ENCODE measurements at places on chromosomes 6 and 20.
A peak's percentile ranks its signal among the peaks of the same experiment; 100 is the strongest.

GRCh38 chr6:90739339-90739738 is 152.5 kb upstream of the MAP3K7 start:
- H3K4me1 ChIP-seq = no peaks in the 10 kb centered on the region
- H3K27me3 ChIP-seq = no peaks in the 10 kb centered on the region
- no peak overlapping the region for H3K4me3 ChIP-seq
- H3K27ac ChIP-seq = no peak overlapping the region
- H3K36me3 ChIP-seq = no peaks in the 10 kb centered on the region

- no peak overlapping the region for H3K4me3 ChIP-seq
- no peak for DNase-seq
- H3K4me1 ChIP-seq = no peaks in the 10 kb centered on the region
Measured at GRCh38 chr6:20830576-20830975, 296.3 kb downstream of the CDKAL1 start.

DNA sequence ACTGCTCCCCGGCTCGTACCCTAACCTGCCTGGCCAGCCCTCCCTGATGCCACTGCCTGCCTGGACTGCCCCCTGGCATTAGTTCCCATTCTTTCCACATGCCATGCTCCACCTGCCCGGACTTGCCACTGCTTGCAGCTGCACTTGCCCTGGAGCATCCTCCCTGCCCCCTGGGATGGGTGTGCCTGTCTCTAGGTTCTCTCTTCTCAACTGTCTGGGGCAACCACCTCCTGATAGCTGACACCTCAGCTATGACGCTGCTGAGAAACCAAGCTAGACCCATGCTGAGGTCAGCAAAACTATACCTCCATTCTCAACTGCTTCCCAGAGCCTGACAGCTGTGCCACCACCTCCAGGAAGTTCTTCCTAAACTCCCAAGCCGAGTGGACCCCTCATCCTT is 72.1 kb downstream of the PERP start:
- H3K27me3 ChIP-seq = no peaks in the 10 kb centered on the region
- peaks cover 11% of the 10 kb centered on the region for H3K4me1 ChIP-seq
- no peak overlapping the region for H3K27ac ChIP-seq

DNA sequence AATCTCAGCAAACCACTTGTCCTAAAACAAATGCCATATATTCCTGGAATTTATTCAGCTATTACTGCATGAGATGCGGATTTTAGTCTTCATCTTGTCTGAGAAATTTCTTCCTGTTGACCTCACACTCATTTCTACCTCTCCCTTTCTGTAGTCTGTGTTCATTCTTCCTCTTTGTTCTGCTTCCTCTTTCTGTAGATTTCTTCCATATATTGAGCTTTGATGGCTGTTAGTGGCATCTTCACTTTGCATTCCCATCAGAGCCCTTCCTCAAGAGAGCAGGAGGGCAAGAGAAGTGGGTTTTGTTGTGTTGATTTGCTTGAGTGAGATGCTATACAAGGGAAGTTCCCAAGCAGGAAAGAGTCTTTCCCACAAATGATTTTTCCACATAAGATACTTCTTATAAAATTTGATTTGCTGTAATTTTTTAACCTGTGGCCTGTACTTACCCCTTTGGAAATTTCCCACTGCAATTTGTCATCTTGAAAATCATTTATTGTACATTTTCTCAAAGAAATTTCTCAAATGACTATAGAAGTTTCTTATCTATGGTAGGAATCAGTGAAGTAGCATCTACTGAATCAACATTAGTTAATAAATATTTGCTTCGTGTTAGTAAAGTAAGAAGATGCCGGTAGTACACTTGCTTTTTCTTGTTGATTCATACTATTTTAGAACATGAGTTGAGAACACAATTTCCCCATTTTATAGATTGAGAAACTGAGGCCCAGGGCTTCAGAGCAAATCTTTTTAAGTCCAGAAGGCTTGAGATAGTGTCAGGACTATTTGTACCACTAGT is 43.8 kb downstream of the MAP3K4 start:
- H3K4me1 ChIP-seq = peaks cover 8% of the 10 kb centered on the region
- H3K36me3 ChIP-seq = peaks cover 22% of the 10 kb centered on the region
- no peaks in the 10 kb centered on the region for H3K27me3 ChIP-seq
- no peak for DNase-seq

DNA sequence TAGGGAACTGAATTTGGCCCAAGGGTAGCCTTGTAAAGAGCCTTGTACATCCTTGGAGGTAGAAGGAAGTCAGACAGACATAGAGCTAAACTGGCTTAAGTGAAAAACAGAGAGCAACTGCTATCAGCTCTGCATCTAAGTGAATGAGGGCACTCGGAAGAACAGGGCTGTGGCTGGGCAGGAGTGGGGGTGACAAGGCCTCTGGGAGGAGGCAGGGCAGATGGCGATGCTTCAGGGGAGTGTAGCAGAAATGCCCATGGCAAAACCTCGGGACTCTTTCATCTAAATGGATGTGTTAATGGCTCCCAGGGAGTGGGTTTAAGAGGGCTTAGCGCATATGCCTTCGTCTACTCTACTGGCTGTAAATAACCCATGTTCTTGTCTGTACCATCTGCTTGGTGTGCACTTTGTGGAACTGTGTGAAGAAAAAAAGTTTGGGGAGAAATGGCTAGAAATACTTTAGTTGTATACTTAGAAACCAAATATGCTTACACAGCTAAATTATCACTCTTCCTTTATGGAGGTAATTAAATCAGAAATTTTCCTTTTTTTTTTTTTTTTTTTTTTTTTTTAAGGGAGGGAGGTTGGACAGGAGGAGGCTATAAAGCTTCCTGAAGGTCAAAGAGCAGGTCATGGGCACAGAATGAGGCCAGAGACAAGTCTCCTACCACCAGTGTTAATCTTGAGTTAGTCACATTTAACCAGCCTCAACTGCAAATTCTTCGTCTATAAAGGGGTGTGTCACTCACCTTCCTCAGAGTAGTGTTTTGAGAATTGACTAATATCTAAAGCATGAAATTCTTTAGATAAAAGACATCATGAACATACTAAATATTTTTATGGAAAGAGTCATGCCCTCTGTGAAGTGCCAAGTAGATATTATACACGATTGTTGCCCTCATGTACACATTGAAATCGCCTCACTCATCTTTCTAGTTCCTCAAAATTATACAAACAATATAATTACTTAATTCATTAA is 60.9 kb downstream of the FYN start:
- no peak overlapping the region for H3K27ac ChIP-seq
- H3K36me3 ChIP-seq = no peaks in the 10 kb centered on the region
- peaks cover 12% of the 10 kb centered on the region for H3K4me1 ChIP-seq

DNA sequence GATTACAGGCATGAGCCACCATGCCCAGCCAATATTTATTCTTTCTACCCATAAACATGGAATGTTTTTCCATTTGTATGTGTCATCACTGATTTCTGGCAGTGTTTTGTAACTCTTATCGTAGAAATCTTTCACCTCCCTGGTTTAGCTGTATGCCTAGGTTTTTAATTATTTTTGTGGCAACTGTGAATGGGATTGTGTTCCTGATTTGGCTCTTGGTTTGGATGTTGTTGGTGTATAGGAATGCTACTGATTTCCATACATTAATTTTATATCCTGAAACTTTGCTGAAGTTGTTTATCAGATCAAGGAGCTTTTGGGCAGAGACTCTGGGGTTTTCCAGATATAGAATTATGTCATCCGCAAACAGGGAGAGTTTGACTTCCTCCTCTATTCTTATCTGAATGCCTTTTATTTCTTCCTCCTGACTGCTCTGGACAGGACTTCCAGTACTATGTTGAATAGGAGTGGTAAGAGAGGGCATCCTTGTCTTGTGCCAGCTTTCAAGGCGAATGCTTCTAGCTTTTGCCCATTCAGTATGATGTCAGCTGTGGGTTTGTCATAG is 198.6 kb downstream of the ZDHHC14 start:
- H3K4me3 ChIP-seq = no peak overlapping the region
- no peaks in the 10 kb centered on the region for H3K4me1 ChIP-seq
- no peak for DNase-seq
- no peaks in the 10 kb centered on the region for H3K36me3 ChIP-seq

- peaks cover 54% of the 10 kb centered on the region for H3K4me1 ChIP-seq
- no peaks in the 10 kb centered on the region for H3K36me3 ChIP-seq
- H3K4me3 ChIP-seq = no peak overlapping the region
- DNase-seq = no peak
- no peaks in the 10 kb centered on the region for H3K27me3 ChIP-seq
Measured at GRCh38 chr20:63238514-63239125, 2.9 kb downstream of the BIRC7 start.

GRCh38 chr6:111068866-111069234 is 18.5 kb upstream of the SLC16A10 start:
- no peak overlapping the region for H3K27ac ChIP-seq
- H3K27me3 ChIP-seq = peaks cover 5% of the 10 kb centered on the region
- no peaks in the 10 kb centered on the region for H3K4me1 ChIP-seq
- H3K36me3 ChIP-seq = no peaks in the 10 kb centered on the region
- no peak for DNase-seq

GRCh38 chr6:33988121-33989015 is 157.5 kb downstream of the GRM4 start:
- H3K36me3 ChIP-seq = no peaks in the 10 kb centered on the region
- H3K27ac ChIP-seq = no peak overlapping the region

GRCh38 chr20:45153147-45153546 is 21.6 kb upstream of the PI3 start:
- no peaks in the 10 kb centered on the region for H3K36me3 ChIP-seq
- no peaks in the 10 kb centered on the region for H3K4me1 ChIP-seq
- DNase-seq = no peak

- H3K27me3 ChIP-seq = no peaks in the 10 kb centered on the region
- peaks cover 9% of the 10 kb centered on the region for H3K36me3 ChIP-seq
- H3K27ac ChIP-seq = no peak overlapping the region
- DNase-seq = no peak
- peak overlapping the region; percentile 95 for H3K4me3 ChIP-seq
Measured at GRCh38 chr20:38961530-38962043, 557 bp upstream of the DHX35 start.

Measured in mesenchymal stem cell (in vitro differentiated cells and primary cell).